ENCODE measurements at places on chromosomes 7 and 10. TPM values are rescaled to one million over a fixed set of nuclear protein-coding genes. Genes with fewer than 3 reads are reported as not detected.

NKX1-2 gene
- total RNA-seq: not detected

GRCh38 chr10:17233286-17233991 is 5.4 kb downstream of the VIM start:
- no peak for DNase-seq

PRLHR gene
- total RNA-seq: not detected

- no peak for DNase-seq
Observed at GRCh38 chr7:32774541-32774951, 117.0 kb downstream of the KBTBD2 start.

ASB4 gene
- total RNA-seq: not detected

UBTD1 gene
- 0.72 TPM for total RNA-seq

Data from activated CD4-positive, alpha-beta T cell treated with anti-CD3 and anti-CD28 coated beads, Interleukin-2, amount 10 ng/mL, durations not matched to agents 7 days and 5 days (primary cell).